Ascending aorta (tissue), 2 donors: ENCODE measurements at places on chromosomes 13 and 19. TPM values are rescaled to one million over a fixed set of nuclear protein-coding genes. Genes with fewer than 3 reads are reported as not detected.

The TMC4 gene
- 7.1 TPM for total RNA-seq

The SIN3B gene
- 72.3 TPM for total RNA-seq

The B3GNT3 gene
- 0.64 TPM for total RNA-seq

The LGALS7 gene
- not detected for total RNA-seq

The KIR2DL3 gene
- total RNA-seq, result not detected

The ETV2 gene
- total RNA-seq, result 4.8 TPM

The ZMYM5 gene
- total RNA-seq, result 14.2 TPM

The FBXO27 gene
- 144 TPM for total RNA-seq

The TGDS gene
- total RNA-seq, result 22.6 TPM

The ZNF471 gene
- total RNA-seq, result 4.8 TPM

The SIGLEC9 gene
- 0.85 TPM for total RNA-seq

The KLK12 gene
- not detected for total RNA-seq

The ASPDH gene
- not detected for total RNA-seq

The CD37 gene
- total RNA-seq, result 15.6 TPM

The IFNL3 gene
- total RNA-seq, result not detected

The FAM83E gene
- total RNA-seq, result not detected

The TIMM29 gene
- 66.9 TPM for total RNA-seq

The C19orf73 gene
- not detected for total RNA-seq

The PBX4 gene
- not detected for total RNA-seq

The RFX2 gene
- 107 TPM for total RNA-seq

The GGN gene
- 46.9 TPM for total RNA-seq

The ZFP30 gene
- total RNA-seq, result 1.7 TPM

The SELENOV gene
- not detected for total RNA-seq

The NAT14 gene
- total RNA-seq, result 21.6 TPM

The ARHGAP45 gene
- total RNA-seq, result 66.5 TPM

The PLVAP gene
- 378 TPM for total RNA-seq

The ZNF229 gene
- 2.1 TPM for total RNA-seq

The CYP2A7 gene
- not detected for total RNA-seq

The FLT1 gene
- total RNA-seq, result 46.0 TPM

The LILRA6 gene
- total RNA-seq, result 25.1 TPM

The GARIN5A gene
- total RNA-seq, result not detected

The METTL21C gene
- total RNA-seq, result not detected

The SLC10A2 gene
- total RNA-seq, result not detected

The CBLC gene
- not detected for total RNA-seq

The CHAMP1 gene
- 17.1 TPM for total RNA-seq

The SOX1 gene
- total RNA-seq, result not detected

The TPTE2 gene
- not detected for total RNA-seq

The CFAP97D2 gene
- total RNA-seq, result not detected
